ENCODE measurements at places on chromosomes 16 and 17. TPM values are rescaled to one million over a fixed set of nuclear protein-coding genes. Genes with fewer than 3 reads are reported as not detected.

Gene TEKT5
- not detected for total RNA-seq

Gene KCNAB3
- total RNA-seq = not detected

Gene SOST
- 4.2 TPM for total RNA-seq

Gene SLC9A5
- total RNA-seq = 1.4 TPM

Gene GAS2L2
- 0.04 TPM for total RNA-seq

Gene CTRB1
- total RNA-seq = not detected

DNA sequence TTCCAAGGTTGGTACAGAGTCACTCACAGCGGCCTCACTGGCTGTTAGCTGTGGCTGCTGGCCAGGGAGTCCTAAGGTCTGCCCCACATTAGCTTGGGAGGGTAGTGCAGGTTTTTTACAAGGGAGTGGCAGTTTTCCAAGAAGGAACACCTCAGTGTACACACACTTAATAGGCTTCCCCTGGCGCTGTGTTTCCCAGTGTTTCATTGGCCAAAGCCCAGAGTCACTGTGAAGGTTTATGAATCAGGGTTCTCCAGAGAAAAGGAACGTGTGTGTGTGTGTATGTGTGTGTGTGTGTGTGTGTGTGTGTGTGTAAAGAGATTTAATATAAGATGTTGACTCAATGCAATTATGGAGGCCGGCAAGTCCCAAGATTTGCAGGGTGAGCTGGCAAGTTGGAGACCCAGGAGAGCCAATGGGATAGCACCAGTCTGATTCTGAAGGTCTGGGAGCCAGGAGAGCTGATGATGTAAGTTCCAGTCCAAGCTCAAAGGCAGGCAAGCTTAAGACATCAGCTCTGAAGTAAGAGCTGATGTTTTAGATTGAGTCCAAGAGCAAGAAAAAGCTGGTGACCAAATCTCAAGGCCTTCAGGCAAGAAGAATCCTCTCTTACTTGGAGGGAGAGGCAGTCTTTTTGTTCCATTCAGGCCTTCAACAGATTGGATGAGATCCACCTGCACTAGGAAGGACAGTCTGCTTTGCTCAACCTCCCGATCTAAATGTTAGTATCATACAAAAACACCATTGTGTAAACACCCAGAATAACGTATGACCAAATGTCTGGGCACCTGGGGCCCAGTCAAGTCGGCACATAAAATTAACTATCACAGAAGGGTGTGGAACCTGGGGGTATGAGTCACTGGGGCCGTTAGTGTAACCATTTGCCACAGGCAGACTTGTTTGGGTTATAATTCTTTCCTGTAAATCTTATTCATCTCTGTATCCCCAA, 206.8 kb downstream of the PRKCA start:
- DNase-seq = peak; percentile 97

DNA sequence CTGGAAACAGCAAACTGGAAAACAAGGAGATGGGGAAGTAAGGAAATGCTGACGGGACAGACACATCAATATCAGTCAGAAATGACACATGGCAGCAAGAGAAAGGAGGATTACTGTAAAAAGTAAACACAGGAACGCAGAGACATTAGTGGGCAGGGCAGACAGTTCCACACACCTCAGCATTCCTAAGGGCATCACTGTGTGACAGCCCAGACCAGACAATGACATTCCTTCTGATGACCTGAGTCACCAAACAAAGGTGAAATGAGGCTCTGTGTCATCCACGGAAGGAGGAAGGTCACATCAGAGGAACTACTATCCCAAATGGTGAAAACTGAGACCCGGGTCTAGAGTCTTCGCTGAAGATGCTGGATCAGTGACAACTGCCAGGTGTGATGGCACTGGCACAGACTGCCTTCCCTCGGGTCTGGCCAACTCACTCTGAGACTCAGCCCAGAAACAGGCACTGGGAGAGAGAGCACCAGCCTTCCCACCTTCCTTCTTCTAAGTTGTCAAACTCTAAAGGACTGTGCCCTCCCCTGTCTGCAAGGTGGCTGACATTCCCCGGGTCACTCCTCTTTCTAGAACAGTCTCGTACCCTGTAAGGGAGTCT, 36.7 kb downstream of the TK2 start:
- DNase-seq = no peak

DNA sequence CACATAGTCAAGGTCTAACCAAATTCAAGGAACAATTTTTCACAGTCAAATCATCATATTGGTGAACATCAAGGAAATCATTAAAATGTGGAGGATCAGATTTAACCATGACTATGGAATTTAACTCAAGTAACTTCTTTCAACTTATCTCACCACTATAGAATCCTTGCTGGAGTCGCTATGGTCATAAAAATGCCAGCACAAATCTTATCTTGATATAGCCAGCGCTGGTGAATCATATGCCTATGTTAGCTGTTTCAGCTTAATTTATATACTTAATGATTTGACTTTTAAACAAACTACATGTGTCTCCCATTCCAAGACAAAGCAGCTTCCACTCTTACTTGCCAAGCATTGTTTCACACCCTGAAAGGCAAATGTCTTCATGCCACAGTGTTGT, 416.4 kb downstream of the CDH11 start:
- DNase-seq = no peak

DNA sequence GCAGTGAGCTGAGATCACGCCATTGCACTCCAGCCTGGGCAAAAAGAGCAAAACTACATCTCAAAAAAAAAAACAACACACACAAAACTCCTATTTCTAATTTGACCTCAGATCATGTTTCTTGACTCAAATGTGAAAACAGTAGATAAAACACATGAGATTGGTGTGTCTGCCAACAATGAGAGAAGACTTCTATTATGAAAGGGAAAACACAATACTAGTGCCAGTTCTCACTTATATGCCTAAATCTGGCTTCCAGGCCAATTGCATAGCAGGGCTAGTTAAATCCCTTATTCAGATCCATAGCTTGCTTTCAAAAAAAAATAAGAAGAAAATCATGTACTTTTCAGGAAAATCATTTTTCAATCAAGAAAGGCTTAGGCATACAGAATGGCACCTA, 39.4 kb downstream of the AP1G1 start:
- DNase-seq = no peak

DNA sequence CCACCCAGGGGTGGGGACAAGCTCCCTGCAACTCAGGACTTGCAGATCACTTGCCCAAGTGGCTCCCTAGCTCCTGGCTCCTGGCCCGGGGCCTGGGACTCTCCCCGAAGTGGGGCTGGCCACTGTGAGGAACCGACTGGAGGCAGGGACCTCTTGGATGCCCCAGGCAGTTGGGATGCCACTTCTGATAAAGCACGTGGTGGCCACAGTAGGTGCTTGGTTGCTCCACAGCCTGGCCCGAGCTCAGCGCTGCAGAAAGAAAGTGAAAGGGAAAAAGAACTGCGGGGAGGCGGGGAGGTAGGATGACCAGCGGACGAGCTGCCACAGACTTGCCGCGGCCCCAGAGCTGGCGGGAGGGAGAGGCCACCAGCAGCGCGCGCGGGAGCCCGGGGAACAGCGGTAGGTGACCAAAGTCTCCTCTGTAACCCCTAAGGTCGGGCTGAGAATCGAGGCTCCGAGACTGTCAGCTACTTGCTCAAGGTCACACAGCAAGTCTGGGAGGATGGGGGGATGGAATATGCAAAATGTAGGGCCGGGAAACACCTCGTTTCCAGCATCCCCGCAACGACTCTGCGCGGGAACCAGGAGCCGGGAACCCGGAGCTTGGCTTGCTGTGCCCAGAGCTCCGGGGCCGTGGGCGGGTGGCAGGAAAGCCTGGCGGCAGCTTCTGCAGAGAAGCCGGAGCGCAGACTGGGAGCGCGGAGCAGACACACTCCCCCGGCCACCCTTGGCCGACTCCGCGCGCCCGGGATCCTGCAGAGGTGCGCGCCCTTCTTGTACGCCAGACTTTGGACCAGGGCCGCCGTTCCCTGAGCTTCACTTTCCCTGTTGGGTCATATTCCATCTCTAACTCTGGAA, 1.9 kb downstream of the CIITA start:
- peak; percentile 38 for DNase-seq

DNA sequence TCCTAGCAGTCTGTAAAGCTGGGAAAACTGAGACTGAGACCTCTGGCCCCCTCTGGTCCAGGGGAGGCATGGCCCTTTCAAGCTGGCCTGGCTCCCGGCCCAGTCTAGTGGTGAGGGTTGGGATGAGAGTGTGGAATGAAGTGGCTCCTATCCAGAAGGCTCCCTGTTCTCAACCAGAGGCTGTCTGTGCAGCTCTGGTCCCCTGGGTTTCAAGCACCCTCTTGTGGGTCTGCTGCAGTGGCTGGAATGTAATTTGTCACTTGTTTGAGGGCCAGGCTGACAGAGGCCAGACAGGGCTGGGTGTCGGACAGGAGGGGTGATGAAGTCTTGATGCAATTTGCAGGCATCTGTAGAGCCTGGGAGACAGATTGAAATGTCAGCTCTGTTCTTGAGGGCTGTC, 22.1 kb upstream of the PHF12 start:
- DNase-seq = no peak

GRCh38 chr17:28763804-28764266, 20.0 kb downstream of the TRAF4 start:
- DNase-seq = peak; percentile 56

DNA sequence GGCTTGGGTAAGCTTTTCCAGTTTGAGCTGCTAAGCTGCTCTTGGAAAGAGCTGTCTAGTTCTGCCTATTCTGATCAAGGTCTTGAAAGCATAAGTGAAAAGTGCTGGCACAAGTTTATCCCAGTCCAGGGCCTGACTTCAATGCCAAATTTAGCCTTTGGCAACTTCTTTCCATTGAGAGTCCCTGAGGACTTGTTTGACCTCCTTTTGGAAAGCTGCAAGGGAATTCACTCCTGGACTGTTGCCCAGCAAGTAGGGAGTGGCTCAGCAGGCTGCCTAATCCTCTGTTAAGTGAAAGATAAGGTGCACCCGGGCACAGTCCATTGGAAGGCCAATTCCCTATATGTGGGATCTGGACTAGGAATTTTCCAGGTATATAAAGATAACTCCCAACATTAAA, 16.0 kb upstream of the TANC2 start:
- DNase-seq = peak; percentile 77

- DNase-seq = no peak
These were observed 10.6 kb downstream of the MTMR4 start for GRCh38 chr17:58503866-58504265.

- no peak for DNase-seq
These were observed 77.6 kb downstream of the CHD9 start for GRCh38 chr16:53132406-53132805.

DNA sequence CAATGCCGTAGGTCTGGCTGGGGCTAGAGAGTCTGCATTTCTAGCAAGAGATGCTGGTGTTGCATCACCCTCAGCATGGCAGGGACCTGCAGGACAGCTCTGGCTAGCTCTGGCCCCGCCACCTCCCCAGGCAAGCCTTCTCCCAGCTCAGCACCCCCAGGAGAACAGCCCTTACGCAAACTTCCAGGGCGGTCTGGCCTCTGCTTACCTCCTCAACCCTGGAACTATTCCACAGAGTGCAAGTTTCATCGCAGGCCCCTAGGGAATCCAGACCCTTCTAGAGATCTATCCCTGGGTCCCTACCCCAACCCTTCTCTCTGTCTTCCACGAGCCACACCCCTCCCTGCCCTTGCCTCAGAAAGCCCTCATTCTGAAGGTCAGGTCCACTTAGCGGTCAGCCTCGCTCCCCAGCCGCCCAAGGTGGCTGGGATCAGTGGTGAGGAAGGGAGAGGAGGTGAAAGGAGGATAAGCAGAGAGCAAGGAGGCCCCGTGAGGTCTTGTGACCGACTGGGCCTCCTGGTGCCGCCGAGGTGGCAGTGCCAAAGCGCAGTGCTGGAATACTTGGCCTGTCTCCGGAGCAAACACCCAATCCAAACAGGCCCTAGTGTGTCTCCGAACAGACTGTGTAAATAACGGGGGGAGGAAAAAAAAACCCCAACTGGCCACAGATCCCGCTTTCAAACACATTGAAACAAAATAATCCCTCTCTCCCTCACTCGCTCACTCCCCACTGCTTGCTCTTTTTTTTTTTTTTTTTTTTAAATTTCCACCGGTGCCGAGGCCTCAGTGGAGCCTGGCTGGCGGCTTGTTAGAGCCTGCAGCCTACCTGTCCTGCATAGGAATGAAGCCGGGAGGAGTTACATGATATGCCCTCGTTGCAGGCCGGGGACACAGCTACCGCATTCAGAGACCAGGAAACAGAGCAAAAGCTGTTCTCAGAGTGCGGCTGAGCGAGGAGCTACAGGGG, 380.9 kb downstream of the SOX9 start:
- no peak for DNase-seq

- no peak for DNase-seq
These were observed 22.8 kb downstream of the ZDHHC7 start for GRCh38 chr16:84988328-84989080.

- no peak for DNase-seq
These were observed 16.1 kb upstream of the GSDMA start for GRCh38 chr17:39946551-39947330.

GRCh38 chr17:27649929-27650328, 18.9 kb downstream of the LGALS9 start:
- no peak for DNase-seq

DNA sequence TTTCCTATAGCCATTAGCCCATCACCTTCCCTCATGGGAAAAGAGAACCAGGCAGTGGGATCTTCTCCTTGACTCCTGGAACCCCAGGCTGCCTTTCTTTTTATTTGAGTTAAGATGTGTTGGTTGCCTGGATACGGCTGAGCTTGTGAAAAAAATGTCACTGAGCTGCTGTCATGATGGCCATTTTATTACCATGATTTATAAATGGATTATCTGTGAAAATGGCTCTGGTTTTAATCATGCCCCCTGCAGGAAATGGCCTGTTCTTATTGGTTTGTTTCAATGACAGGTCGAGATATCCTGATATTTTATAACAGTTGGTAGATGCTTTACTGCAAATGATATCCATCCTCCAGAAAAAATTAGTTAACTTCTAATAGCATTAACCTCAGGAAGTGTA, 640.4 kb downstream of the CDH11 start:
- no peak for DNase-seq

- DNase-seq = no peak
These were observed 112.6 kb upstream of the IRX5 start for GRCh38 chr16:54817940-54818574.

GRCh38 chr16:89720813-89721545, at the start of the genes VPS9D1 and ZNF276:
Gene VPS9D1 (minus strand): TSS chr16:89720898. CDS start chr16:89720861, 37 bp downstream.
Gene ZNF276 (plus strand): TSS chr16:89721537. CDS start chr16:89721641, 104 bp downstream.
- peak; percentile 65 for DNase-seq

GRCh38 chr16:87918338-87918737, 18.0 kb downstream of the CA5A start:
- no peak for DNase-seq

GRCh38 chr17:12007466-12007865, 10.2 kb upstream of the ZNF18 start:
- DNase-seq = no peak

GRCh38 chr17:63919311-63919723, 678 bp upstream of the GH1 start:
- peak; percentile 42 for DNase-seq

DNA sequence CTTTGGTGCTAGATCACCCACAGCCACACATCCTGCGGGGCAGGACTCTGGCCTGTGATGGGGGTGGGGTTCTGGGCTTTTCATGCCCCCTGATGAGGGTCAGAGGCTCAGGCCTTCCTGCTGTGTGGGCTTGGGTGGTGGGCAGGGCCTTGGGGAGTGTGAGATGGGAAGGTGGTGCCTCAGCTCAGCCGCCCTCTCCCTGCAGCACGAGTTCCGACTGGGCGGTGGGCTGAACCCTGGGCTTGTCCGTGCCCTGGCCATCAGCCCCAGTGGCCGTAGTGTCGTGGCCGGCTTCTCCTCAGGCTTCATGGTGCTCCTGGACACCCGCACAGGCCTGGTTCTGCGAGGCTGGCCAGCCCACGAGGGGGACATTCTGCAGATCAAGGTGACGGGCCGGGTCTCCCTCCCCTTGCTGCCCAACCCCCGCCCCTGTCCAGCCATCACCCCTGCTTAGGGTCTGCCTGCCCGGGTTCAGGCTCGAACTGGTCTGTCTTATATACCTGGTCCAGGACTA, 6.8 kb upstream of the SERPINF2 start:
- DNase-seq = no peak

GRCh38 chr17:78290721-78291120, 59.3 kb downstream of the TMEM235 start:
- DNase-seq = no peak
